Fibroblast of skin of left quadriceps (primary cell): ENCODE measurements at places on chromosomes 16 and 17.
A peak's percentile ranks its signal among the peaks of the same experiment; 100 is the strongest.

- DNase-seq = no peak
Observed at GRCh38 chr17:65227637-65228036, 90.5 kb downstream of the RGS9 start.

DNA sequence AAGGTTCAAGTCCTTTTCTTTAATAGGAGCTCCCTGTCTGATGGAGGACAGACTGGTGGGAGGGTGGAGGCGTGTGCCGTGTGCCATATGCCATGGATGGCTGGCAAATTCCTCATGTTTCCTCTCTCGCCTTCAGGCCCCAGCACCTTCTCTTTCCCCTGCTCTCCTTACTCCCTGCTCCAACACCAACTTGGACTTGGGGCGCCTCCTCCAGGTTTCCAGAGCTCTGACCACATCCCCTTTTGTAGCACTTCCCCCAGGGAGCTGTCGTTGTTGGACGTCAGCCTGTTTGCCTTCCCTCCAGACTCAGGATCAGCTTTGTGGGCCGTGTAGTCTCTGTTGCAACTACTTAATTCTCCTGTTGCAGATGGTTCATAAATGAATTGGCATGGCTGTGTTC, 30.7 kb downstream of the TMC7 start:
- no peak for DNase-seq

GRCh38 chr17:36495076-36495578, 8.6 kb downstream of the ZNHIT3 start:
- DNase-seq = no peak

DNA sequence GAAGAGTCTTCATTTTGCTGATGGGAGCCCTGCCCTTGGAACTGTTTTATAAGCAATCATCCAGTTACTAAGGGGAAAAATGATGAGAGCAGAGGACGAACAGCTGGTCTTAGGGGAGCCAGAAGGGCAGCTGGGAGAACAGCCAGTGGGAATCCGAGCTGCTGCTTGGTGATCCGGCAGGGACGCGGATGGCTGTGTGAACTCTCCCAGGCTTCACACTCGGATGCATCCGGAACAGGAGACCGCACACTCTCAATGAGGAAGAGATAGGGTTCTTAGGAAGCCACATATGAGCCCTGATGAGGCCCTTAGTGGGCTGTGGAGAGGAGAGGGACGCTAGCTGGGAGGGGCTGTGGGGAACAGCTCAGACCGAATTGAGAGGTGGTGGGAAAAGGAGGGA, 5.0 kb upstream of the CACNG5 start:
- no peak for DNase-seq

DNA sequence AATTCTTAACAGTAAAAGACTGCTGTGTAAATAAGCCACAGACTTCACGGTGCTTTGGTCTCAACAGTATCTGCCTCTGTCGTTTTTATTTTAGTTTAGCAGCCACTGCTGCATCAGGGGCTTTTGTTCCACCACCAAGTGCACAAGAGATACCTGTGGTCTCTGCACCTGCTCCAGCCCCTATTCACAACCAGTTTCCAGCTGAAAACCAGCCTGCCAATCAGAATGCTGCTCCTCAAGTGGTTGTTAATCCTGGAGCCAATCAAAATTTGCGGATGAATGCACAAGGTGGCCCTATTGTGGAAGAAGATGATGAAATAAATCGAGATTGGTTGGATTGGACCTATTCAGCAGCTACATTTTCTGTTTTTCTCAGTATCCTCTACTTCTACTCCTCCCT, 7.9 kb downstream of the HERPUD1 start:
- DNase-seq = no peak

- no peak for DNase-seq
Observed at GRCh38 chr17:8148560-8148959, 3.6 kb downstream of the PER1 start.

DNA sequence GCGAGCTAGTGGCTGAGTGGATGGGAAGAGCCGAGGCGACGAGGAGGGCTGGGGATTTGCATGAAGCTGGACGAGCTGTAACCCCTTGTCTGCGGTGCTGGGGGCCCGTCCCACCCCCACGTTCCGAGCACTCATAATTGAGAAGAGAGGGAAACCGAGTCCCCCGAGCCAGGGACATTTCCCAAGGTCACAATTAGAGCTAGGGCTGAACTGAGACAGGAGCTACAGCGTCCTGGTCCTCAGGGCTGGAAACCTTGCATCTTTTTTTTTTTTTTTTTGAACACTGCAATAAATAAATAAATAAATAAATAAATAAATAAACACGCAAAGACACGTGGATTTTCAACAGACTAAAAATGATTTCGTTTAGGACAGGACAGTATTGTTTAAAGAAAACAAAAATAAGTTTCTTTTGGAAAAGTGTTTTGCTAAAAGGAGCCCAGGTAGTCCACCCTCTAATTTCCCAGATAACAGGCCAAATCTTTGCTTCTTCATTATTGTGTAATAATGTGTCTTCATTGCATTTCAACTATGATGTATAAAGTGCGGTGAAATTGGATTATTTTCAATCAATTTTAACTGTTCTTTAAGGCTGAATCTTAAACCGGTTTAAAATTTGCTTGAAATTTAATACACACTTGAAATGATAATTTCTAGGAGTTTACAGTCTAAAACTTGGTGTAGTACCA, 992 bp downstream of the GDPD1 start:
- DNase-seq = no peak

DNA sequence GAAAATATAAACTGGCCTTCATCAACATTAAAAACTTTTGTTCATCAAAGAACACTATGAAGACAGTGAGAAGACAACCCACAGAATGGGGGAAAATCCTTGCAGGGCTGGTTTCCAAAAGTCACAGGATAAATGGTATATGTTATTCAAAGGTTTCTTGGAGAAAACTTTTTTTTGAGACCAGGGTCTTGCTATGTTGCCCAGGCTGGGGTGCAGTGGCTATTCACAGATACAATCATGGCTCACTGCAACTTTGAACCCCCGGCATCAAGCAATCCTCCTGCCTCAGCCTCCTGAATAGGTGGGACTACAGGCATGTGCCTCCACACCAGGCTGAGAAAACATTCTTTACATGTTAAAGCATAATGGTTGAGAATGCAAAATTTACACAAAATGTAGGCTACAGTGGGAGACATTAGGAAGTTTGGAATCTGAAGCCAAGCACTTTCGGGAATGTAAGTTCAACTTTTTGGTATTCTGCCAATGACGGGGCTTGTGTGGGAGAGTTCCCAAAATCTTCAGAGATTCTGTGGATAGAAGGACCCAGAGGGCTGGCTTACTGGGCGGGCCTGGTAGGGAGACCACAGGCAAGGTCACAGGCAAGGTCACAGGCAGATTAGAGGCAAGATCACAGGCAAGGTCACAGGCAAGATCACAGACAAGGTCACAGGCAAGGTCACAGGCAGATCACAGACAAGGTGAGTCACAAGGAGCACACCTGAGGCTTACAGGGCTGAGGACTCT, 24.2 kb upstream of the ATP2A3 start:
- DNase-seq = peak; percentile 21

GRCh38 chr17:82882715-82883418, 43.0 kb upstream of the ZNF750 start:
- DNase-seq = no peak

GRCh38 chr17:1006054-1006453, 9.1 kb downstream of the TIMM22 start:
- no peak for DNase-seq

DNA sequence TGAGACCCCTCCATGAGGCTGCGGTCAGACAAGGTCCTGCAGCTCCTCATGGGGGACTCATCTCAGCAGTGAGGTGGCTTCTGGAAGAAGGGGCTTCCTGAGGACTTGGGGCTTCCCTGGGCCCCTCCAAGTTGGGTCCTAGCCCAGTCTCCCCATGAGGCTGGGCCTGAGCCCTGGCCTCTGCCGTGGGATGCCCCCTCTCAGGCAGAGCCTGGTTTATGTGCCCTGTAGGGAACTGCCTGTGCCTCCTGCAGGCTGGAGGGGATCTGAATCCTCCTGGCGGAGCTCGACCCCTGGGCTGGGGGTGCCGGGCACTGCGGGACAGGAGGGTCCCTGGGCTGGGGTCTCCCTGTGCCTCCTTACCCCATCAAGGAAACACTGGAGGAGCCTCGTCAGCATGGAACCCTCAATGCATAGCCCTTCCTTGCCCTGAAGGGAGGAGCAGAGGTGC, 45.8 kb downstream of the TNFRSF13B start:
- DNase-seq = no peak

- no peak for DNase-seq
Observed at GRCh38 chr17:82815354-82815753, 24.5 kb downstream of the ZNF750 start.

DNA sequence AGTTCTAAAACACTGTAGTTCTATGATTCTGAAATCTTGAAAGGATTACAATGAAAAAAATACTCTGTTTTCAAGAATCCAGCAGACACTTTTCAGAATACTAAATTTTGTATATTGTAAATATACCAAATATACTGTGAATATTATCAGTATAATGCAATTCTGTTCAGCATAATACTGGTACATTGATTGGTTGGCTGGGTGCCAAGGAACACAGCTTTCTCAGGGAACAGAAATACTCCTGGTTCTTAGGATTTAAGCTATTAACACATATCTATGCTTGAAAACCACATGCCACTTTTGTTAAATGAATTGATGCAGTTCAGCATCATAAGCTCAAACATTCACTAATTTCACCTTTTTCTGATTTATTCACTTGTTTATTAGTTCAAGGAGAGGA, 2.5 kb upstream of the GINS3 start:
- DNase-seq = no peak

DNA sequence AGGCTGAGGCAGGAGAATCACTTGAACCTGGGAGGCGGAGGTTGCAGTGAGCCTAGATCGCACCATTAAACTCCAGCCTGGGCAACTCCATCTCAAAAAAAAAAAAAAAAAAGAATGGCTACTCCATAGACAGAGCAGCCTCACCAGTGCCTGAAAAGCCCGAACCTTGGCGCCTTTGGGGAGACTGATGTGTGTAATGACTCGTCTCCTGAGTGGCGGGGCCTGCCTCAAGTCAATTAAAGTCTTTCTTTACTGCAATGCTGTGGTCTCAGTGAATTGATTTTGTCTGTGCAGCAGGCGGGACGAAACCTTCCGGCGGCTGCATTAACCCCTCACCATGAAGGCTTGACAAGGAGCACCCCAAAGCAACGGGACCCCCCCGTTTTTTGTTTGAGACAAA, 3.5 kb upstream of the UQCC4 start:
- no peak for DNase-seq

DNA sequence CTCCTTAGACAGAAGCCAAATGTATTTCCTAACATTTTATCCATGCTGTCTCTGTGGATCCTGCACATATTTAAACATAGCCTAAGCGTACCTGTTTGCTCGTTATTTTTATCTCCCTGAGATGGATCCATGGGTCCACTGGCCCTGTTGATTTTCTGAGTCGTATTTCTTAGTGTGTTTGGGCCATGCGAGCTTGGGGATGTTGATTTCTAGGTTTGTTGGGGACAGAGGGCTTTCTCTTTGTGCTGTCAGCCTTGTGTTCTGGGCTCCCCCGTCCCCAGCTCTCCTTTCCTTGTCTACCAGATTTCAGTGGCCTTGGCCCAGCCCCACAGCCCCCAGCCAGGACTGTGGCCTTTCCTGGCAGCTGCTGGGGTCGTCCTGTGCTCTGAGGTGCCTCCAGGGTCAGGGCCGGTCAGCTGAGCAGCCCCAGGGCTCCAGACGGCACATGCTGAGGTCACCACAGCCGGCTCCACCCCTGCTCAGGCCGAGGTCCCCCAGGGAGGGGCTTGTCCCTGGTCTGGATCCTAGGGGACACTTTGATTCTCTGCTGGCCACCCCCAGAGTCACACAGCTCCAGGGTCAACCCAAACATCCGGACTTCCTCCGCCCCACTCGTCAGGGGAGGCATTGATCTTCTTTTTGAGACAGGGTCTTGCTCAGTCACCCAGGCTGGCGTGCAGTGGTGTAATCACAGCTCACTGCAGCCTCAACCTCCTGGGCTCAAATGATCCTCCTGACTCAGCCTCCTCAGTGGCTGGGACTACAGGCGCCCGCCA, 4.4 kb downstream of the SSTR5 start:
- no peak for DNase-seq

DNA sequence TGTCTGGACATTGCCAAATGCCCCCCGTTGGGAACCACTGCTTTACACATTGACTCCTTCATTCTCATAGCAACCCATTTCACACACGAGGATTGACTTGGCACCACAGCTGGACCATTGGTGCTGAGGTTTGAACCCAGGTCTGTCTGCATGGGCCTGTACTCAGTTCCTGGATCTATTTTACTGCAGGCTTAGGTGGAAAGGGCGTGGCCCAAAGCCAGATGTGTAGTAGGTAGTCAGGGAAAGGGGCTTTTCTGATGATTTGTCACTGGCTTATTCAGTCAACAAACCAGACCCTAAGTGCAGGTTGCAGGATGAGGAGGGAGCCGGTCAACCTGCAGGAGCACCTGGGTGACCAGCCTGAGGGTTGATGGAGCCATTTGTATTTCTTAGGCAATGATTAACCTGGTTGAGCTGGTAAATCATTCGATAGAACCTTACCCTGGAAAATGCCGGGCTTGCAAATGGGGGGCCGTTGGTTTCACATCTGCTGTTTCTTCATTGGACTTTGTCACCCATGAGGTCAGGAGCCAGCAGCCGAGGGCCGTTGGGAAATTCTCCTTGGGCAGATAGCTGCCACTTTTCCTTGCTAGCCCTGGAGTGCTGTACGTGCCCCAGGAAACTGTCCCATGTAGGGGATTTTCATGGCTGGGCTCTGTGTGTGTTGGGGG, 104.4 kb downstream of the CMIP start:
- no peak for DNase-seq

DNA sequence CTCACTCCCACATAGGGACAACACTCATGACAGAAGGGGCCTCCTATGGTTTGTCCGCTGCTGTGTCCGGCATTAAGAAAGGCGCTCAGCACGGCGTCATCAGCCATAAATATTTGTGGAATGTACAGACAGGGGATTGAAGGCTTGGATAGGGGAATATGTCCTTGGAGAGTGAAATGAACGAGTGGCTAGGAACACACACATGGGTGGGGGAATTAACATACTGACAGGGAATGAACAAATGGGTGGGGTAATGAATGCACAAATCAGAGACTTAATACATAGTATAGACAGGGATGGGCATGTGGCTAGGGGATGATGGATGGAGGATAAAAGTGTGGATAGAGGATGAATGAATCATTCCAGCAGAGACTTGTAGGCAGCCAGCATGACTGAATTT, 154.0 kb upstream of the HSBP1 start:
- peak; percentile 75 for DNase-seq

- peak; percentile 26 for DNase-seq
Observed at GRCh38 chr17:37770631-37771518, 26.0 kb upstream of the HNF1B start.

- no peak for DNase-seq
Observed at GRCh38 chr17:45790296-45790922, 6.3 kb downstream of the CRHR1 start.
